ENCODE measurements at places on chromosomes 1 and 21.

- no peak for DNase-seq
Measured at GRCh38 chr1:197466813-197467212, 198.8 kb downstream of the CRB1 start.

GRCh38 chr1:3359351-3359750, 95.1 kb upstream of the ARHGEF16 start:
- DNase-seq: no peak

DNA sequence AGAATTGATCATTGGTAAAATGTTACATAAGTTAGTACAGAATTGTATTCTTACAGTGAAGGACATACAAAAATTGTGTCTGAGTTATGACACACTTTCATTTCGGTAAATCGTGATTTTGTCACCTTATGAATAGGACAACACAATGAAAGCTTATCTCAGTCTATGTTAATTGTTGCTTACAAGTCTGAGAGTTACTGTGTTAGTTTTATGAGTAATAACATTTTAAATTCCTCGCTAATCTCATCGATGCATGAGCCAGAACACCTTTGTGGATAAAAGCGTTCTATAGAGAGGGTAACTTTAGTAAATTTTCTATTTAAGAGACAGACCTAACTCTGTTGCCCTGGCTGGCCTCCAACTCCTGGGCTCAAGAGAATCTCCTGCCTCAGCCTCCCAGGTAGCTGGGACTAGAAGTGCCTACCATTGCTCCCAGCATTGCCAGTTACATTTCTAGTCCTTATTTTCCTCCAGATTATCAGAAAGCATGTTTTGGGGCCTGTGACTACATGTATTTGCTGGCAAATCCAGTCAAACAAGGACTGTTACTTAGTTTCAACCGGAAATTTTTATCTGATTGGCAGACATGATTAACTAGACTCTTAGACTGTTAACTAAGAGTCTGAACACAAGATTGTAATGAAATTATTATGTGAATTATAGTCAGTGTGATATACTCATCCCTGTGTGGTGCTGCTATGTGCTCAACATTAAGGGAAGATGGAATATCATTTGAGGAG, 3.0 kb downstream of the PRRC2C start:
- DNase-seq: no peak

DNA sequence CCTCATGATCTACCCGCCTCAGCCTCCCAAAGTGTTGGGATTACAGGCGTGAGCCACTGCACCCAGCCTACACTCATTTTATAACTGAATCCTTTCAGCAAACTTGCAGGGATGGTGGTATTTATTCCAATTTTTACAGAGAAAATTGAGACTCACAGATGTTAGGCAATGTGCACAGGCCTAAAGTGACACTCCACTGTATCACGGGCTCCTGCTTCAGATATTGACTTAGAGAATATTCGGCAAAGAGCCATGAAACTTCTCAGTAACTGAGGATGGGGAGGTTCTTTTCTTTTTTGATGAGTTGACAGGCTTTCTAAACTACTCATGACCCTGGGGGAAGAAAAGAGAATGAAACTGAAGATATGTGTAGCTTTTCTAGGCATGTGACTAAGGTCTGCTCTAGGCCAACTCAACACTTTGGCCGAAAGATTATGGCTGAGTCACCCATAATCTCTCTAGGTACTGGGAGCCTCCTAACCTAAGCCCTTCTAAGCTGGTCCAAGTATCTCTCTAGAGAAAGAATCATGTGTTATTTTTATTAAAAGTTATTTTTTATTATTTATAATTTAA, 19.9 kb upstream of the PTCH2 start:
- DNase-seq: no peak

- DNase-seq: no peak
Measured at GRCh38 chr1:152919071-152919470, 10.7 kb downstream of the IVL start.
